ENCODE measurements at places on chromosomes 7 and 10. TPM values are rescaled to one million over a fixed set of nuclear protein-coding genes. Genes with fewer than 3 reads are reported as not detected.

SPAM1 gene
- not detected for total RNA-seq

- DNase-seq: no peak
Observed at GRCh38 chr10:84190621-84191020, 3.7 kb upstream of the CDHR1 start.

SFMBT2 gene
- total RNA-seq: 3.9 TPM

DNA sequence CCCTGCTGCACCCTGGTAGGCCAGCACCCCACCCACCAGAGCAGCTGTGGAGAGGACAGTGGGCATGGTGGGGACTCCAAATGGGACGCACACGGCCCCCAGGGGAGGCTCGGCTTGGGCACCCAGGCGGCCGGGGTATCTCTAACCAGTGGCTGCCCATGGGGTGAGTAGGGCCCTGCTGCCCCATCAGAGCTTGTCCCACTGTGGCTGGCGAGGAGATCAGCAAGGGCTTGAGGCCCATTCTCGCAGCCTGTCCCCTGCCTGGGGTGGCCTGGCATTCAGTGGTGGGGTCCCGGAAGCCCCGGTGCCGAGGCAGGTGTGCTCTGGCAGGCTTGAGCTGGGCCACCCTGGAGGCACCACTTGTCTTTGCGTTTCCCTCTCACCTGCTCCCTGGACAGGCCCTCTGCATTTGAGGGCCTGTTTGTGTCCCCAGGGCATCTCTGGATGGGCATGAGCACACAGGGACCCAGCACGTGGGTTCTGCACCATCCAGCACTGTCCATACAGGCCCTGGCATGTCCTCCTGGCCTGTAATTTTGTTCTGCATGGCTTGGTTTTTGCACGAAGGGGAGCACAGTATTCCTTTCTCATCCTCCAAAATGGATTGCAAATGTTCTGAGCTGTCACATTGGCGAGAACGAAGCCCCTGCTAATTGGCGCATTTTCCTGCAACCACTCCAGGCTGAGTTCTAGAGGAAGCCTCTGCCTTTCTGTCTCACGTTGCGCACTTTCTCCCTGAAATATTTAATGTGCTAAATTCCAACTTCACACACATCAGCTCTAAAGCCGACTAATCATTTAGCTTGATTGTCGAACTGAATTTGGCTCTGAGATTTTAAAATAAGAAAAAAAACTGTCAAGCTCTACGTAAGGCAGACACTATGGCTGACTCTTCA, 27.2 kb downstream of the PWWP2B start:
- DNase-seq: peak; percentile 45

OR2A5 gene
- total RNA-seq: not detected

KDM7A gene
- 27.9 TPM for total RNA-seq

EIF3A gene
- total RNA-seq: 114 TPM

GRCh38 chr7:24715171-24715570, 42.1 kb downstream of the GSDME start:
- no peak for DNase-seq
